Left kidney (tissue), 8 donors: ENCODE measurements at places on chromosomes 2 and 18. TPM values are rescaled to one million over a fixed set of nuclear protein-coding genes. Genes with fewer than 3 reads are reported as not detected.

SLC11A1 gene
- 0.58 TPM for polyA plus RNA-seq

- DNase-seq, result no peak
Observed at GRCh38 chr2:169046440-169047151, 15.5 kb upstream of the ABCB11 start.

- DNase-seq, result no peak
Observed at GRCh38 chr2:20487392-20488174, 40.7 kb downstream of the RHOB start.

FBXO48 gene
- polyA plus RNA-seq, result 2.3 TPM

DNA sequence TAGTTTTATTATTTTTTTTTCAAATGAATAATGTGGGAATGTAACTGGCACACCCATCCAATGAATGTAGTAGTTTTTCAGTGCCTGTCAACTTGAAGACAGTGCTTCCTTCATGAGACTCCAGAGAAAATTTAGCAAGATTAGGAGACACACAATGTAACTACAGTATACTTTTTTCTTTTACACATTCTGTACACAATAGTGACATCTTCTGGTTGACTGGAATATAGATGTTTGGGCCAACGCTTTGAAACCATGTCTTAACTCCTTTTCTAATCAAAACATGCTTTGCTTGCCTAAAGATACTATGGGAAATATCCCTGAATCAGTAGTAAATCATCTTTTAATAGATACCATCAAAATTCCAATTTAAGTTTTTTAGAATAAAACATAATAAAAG is 229.5 kb upstream of the ZC3H15 start:
- peak; percentile 60 for DNase-seq

GRCh38 chr18:4453874-4454536 is 1.1 kb downstream of the DLGAP1 start:
- no peak for DNase-seq

- no peak for DNase-seq
Observed at GRCh38 chr18:62975785-62976184, 260.4 kb downstream of the PHLPP1 start.

SERPINB3 gene
- polyA plus RNA-seq, result 0.12 TPM

DNA sequence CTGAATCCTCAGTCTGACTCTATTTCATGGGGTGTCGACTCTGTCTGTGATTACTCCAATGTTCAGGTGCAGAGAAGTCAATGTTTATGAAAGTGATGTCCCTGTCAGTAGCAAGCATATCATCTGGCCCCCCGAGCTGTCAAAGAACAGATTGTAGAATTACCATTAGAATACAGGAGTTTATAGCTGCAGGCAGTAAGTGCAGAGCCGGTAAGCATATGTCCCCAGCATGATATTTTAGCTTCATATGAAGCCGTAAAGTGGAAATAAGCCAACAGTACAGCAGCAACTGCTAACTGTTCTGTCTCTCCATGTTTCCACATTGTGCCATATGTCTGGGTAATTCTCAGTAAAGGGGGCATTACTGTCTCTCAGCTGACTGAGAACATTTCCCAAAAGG is 541.8 kb downstream of the SOX11 start:
- DNase-seq, result no peak

INPP1 gene
- polyA plus RNA-seq, result 18.6 TPM

GRCh38 chr2:3051266-3051665 is 326.4 kb downstream of the EIPR1 start:
- DNase-seq, result no peak

- no peak for DNase-seq
Observed at GRCh38 chr2:235894839-235895238, 273.3 kb downstream of the GBX2 start.

DNA sequence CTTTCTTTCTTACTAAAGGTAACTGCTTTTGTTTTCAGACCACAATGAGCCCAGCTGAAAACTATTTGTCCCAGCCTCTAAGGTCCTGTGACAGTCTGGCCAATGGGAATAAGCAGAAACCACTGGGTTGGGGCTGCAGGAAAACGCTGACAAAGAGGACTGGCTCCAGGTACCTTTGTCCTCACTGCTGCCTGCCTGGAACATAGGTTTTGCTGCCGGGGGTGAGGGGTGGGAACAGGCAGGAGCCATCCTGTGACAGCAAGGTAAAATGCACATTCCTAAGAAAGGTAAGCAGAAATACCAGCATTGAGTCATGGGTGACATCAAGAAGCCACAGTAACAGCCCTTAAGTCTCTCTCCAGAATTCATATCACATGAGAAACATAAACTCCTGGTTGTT is 21.6 kb downstream of the PTPN2 start:
- no peak for DNase-seq

GRCh38 chr2:3637692-3638455 is 20.1 kb upstream of the ALLC start:
- no peak for DNase-seq

- DNase-seq, result no peak
Observed at GRCh38 chr18:41119031-41119430, 836.0 kb upstream of the PIK3C3 start.

TMEM87B gene
- polyA plus RNA-seq, result 29.9 TPM

DNA sequence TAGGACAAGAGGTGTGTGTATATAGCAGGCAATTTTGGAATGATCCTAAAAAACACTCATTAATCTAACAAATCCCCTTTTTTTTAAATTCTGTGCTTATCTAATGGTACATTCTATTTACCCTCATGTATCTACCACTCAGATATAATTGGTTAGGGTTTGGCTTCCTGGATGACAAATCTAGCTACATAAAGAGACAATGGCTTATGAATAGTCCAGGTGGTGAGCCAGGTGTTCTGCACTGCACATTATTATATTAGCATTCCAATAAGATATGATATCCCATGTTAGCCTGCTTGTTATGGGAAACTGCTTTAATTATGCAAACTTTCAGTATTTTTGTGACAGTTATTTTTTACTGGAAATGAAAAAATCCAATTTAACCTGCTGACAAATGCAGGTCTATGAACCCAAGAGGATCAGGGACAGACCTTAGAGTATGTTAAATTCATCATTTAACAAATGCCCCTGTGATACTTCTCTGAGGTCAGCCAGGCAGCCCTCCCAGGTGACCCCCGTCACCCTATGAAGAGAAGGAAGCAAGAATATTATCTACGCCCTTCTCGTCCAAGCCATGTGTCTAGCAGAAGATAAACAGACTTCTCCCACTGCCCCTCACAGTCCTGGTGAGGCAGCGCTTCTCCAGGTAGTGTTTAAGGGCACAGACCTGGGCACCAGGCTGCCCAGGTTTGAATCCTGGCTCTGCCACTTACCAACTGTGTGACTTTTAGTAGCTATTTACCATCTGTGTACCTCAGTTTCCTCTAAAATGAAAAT is 83.0 kb downstream of the ADD2 start:
- DNase-seq, result no peak

DDX18 gene
- polyA plus RNA-seq, result 90.0 TPM

GRCh38 chr18:10928011-10928771 is 221.2 kb downstream of the PIEZO2 start:
- DNase-seq, result no peak

- no peak for DNase-seq
Observed at GRCh38 chr2:127721311-127721977, 20.1 kb downstream of the SFT2D3 start.

RRM2 gene
- 83.6 TPM for polyA plus RNA-seq

DNA sequence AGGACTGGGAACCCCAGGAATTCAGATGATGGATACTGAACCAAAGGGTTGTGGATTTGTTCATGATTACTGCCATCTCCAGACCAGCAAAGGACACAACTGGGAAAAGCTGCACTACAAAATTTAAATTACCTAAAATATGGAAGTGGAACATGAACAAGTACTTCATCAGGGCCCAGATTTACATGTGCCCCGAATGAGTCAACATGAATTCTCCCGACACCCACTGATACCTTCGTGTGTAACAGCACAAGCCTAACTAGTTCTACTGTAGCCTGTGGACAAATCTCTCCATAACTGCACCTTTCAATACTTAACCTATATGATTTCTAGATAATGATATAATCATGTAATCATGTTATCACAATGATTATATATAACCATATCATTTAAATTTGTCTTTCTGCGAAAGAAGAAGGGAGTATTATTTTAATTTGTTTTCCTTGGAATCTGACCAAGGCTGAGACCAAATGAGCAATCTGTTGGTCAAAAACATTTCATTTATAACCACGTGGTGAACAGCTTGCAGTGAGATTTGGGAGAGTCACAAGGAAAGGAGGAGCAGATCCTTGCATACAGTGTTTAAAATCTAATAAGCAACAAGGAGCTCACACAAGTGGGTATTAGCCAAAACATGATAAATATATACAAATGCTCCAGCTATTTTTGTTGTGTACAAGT is 70.5 kb downstream of the CACNB4 start:
- DNase-seq, result no peak

GKN2 gene
- polyA plus RNA-seq, result not detected

GRCh38 chr18:73615506-73615905 is 532.1 kb downstream of the FBXO15 start:
- no peak for DNase-seq

FHOD3 gene
- polyA plus RNA-seq, result 42.4 TPM

DNA sequence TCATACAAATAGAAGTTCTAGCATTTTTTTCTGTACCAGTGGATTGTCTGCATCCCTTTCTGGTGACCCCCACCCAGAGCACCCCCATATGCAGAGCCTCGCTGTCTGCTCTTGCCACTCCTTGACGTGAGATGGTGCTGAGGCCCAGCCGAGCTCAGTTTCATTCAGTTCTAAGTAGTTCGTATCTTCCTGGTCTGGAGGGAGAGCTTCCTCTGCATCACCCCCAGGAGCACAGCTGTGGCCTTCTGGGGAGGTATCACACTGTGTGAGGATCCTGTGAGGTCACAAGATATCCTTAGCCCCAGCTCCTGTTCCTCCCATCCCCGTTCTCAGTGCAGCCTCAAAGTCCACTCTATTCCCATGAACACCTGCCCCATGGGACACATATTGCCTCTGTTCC is 132.7 kb downstream of the PTGR3 start:
- no peak for DNase-seq

DNA sequence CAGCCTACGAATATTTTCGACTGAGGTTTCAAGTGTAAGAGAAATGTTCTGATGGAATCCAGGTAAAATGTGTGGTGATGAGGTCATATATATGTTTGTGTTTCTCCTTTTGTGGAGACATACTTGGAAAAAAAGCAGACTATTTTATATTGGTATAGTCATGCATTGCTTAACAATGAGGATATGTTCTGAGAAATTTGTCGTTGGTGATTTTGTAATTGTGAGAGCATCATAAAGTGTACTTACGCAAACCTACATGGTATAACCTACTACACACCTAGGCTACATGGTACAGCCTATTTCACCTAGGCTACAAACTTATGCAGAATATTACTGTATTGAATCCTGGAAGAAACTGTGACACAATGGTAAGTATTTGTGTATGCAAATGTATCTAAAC is 1849.9 kb upstream of the CELF4 start:
- DNase-seq, result no peak

ZNF396 gene
- polyA plus RNA-seq, result 7.2 TPM

GRCh38 chr2:64796926-64797325 is 143.2 kb upstream of the SERTAD2 start:
- no peak for DNase-seq

DNA sequence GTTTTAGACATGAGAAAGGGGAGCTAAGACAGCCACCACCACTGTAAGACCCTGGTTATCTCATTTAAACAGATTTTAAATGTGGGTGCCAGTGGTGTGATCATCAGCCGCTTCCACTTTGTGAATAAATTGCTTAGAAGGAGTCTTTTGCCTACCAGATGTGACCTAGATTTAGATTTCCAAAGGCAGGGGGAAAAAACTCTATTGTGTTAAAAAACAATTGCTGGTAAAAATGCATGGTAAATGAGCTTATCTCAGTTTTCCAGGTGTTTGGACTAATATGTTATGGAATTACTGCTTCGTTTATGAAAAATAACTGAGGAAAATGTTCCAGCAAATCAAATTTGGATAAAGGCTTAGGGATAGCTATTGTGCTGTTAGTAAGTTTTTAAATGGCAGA is 466.3 kb upstream of the RAB12 start:
- no peak for DNase-seq

DNA sequence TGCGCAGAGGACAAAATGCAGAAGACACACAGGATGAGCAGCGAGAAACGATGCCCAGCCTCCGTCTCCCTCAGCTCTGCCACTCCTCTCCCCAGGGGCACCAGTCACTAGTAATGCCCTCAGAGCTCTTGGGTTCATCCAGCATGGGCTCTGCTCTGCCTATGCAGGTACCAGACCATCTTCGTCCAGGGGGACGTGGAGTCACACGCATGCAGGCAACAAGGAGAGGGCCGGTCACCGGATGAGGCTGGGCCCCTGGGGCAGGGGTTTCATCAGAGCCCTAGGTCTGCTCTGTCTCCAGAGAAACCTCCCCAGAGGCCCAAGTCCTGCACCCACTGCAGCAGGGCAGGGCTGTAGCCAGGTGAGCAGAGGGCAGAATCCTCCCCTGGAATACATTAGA is 23.9 kb downstream of the RAB31 start:
- DNase-seq, result no peak

GLS gene
- 370 TPM for polyA plus RNA-seq
